ENCODE measurements at places on chromosomes 2 and 18.

- DNase-seq, result no peak
Observed at GRCh38 chr2:67311536-67311935, 85.6 kb upstream of the ETAA1 start.

DNA sequence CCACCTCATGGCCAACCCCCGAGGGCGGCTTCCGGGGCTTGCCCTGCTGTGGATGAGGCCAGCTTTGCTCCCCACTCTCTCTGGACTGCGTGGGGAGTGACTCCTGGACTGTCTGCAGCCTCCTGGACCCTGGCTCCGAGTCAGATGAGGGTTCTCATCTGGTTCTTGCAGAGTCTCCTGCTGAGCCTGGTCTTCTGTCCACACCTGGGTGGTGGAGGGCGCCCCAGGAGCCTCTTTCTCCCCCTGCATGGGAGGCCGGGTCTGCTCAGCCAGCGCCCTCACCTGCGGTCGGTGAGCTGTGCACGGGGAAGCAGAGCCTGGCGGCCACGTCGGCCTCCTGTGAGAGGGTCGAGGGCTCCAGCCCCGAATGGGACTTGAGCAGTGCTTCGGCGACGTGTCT lies 78.3 kb downstream of the RTP5 start:
- DNase-seq, result no peak

DNA sequence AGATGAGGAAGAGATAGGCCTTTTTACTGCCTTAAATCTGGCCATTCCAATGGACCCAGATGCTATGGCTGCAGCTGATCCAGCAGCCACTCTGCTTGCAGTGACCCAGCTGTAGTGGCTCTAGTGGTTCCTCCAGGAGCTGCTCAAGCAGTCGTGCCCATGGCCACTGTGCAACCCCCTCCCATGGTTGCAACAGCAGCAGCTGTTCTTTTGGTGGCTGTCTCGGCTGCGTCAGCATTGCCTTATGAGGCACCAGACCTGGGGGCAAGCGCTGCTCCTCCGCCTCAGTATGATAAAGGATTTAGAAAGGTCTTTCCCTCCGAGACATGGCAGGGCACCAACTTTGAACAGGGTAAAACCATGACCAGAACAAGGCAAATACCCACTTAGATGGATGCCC lies 384.9 kb upstream of the DCC start:
- DNase-seq, result no peak

- no peak for DNase-seq
Observed at GRCh38 chr18:50044402-50044801, 150.5 kb downstream of the MYO5B start.

DNA sequence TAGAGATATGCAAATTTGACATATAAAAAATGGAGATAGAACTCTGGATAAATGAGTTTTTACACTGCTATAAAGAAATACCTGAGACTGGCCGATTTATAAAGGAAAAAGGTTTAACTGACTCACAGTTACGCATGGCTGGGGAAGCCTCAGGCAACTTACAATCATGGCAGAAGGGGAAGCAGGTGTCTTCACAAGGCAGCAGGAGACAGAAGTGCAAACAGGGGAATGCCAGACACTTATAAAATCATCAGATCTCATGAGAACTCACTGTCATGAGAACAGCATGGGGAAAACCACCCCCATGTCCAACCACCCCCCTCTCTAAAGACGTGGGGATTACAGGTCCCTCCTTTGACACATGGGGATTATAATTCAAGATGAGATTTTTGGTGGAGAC lies 1540.2 kb upstream of the SLC39A10 start:
- DNase-seq, result no peak

DNA sequence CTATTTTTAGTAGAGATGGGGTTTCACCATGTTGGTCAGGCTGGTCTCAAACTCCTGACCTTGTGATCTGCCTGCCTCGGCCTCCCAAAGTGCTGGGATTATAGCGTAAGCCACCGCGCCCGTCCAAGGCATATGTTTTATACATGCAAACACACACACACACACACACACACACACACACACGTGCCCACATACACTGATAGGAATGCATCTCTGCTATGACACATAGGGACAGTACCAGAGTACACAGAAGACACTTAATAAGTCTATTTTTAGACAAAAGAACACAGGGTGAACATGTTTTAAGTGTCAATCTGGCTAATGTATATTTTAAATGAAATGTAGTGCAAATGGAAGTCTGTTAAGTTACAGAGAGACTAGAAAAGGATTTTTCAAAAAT lies 10.7 kb upstream of the RNF103 start:
- DNase-seq, result no peak

- no peak for DNase-seq
Observed at GRCh38 chr2:201949181-201949926, 84.3 kb upstream of the FZD7 start.

Data from stimulated activated CD4-positive, alpha-beta T cell treated with anti-CD3 and anti-CD28 coated beads, Interleukin-12 subunit alpha, Interleukin-12 subunit beta, amount 100 ng/mL, for 24 hours (primary cell).